ENCODE measurements at places on chromosomes 1 and 21.
A peak's percentile ranks its signal among the peaks of the same experiment; 100 is the strongest.

- DNase-seq = no peak
Observed at GRCh38 chr1:113905435-113905861, 322 bp downstream of the DCLRE1B start.

DNA sequence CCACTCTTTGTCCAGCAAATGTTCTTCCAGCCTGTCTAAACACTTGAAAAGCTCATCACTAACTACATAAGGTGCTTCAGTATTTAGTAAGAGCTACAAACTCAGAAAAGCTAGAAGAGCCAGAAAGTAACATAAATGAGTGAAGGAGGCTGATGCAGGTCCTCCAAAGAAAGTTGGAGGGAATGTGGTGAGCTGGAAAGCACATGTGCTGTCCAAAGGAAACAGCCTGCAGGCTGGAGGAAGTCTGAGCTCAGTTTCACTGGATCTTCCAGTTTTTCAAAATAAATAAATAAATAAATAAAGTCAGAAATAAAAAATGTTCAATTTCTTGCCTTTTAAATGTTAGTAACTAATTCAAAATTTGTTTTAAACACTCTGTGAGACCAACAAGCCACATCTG lies 25.5 kb downstream of the ZC3H11B start:
- DNase-seq = no peak

DNA sequence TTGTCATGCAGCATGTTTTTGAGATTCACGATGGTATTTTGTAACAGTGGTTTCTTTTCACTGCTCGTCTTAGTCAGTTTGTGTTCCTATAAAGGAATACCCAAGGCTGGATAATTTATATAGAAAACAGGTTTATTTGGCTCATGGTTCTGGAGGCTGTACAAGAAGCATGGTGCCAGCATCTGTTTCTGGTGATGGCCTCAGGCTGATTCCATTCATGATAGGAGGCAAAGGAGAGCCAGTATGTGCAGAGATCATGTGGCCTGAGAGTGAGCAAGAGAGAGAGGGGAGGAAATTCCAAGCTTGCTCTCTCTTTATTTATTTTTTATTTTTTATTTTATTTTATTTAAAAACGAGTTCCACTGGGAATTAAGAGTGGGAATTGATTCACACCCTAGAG lies 2.0 kb upstream of the C21orf91 start:
- no peak for DNase-seq

GRCh38 chr21:33259428-33259827 lies 6.7 kb upstream of the IL10RB start:
- DNase-seq = no peak

DNA sequence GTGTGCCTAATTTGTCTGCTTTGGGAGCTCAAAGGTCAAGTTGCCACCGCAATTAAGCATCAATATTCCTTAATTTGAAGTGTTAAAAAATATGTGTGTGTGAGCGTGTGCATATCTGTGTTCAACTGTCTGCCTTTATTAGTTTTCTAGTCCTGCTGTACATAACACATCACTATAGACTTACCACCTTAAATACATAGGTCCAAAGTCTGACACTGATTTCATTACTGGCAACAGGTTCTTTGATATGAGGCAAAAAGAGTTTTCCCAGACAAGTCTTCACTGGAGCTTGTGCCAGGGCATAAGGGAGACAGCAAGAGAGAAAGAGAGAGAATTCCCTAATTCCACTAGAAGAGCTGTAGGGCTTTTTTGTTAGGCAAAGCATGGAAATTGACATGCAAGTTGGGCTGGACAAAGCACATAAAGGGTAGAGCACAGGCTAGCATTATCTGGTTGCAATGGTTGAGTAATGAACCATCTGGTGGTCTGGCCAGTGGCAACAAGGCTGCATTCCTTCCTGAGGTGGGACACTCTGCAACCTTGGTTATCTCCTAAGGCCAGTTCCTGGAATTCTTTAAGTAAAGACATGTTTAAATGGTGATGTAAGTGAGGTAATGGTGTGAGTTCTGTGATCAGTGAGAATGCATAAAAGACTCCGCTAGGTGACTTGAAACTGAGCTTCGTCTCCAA lies 457.2 kb upstream of the ADAMTS5 start:
- no peak for DNase-seq

GRCh38 chr1:162639718-162640117 lies 7.5 kb downstream of the DDR2 start:
- DNase-seq = no peak

- peak; percentile 85 for DNase-seq
Observed at GRCh38 chr1:43975249-43975961, 645 bp downstream of the ATP6V0B start.

DNA sequence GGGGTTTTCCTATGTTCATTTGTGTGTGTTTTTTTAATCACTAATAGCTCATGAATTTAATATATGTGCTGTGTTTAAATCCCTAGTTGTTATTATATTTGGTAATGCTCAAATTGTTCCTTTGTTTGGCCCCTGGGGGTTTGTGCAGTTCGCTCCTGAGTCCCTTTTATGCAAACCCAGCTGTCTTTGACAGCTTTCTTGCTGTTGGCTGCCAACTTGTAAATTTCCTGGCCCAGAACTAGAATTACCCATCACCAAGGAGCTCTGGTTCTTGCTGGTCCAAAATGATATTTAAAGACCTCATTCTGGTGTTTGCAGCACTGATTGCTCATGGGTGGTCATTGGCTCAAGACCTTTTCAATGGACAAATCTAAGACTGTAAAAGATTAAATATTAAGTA lies 39.6 kb upstream of the PGBD5 start:
- no peak for DNase-seq

DNA sequence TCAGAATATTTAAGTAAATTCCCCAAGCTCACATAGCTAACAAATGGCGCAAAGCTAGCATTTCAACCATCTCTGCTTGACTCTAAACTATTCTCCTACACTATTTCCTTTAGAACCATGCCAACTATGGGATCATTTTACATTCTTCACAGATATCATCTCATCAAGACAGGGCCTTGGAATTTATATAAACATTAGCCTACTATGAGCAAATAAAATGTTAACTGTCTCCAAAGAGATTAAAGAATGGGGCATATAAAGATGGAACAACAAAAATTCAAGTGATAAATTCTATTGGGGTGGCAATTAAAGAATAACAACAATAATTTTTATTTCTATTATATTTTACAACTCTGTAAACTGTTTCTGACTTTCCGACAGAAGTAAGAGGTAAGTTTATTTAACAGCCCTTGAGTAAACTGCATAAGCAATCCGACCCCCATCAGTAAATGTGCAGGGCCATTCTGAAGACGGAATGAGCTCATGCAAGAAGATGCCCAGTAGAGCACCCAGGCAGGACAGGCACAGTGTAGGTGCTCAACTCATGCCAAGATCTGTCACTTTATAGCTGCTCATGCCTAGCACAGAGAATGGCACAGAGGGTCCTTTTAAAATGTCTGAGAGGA lies 261.9 kb downstream of the VAV3 start:
- DNase-seq = no peak

GRCh38 chr1:19981507-19982312 lies 2.3 kb upstream of the PLA2G2A start:
- DNase-seq = no peak

DNA sequence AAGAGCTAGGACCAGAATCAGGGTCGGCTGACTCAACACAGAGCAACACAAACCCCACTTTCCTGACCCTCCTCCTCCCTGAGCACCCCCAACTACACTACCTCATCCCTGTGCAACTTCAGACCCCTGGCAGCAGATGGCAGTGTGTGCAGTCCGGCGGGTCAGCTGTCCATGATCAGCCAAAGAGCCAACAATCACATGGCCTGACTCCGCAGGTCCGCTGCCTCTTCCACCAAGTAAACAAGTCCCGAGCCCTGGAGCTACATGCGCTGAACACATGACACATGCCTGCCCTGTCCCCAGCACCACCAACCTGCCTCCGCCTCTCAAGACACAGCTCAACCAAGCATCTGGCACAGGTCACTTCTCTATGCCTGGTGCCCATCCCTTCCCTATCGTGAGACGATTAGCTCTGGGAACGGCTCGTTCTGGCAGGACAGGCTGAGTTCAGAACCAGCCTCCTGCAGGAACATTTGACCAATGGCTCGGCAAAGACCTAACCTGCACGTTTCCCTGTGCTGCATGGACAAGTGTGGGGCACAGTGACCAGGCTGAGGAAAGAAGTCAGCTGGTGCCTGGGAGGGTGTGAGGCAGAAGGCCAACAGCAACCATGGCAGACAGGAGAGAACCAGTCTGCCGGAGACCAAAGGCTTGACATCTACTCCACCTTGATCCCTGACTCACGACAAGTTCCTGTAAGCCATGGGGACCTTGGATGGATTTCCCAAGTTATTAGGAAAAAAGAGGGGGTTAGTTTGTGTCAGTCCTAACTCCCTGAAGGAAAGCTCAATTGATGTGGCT lies 60.3 kb downstream of the CD46 start:
- no peak for DNase-seq

DNA sequence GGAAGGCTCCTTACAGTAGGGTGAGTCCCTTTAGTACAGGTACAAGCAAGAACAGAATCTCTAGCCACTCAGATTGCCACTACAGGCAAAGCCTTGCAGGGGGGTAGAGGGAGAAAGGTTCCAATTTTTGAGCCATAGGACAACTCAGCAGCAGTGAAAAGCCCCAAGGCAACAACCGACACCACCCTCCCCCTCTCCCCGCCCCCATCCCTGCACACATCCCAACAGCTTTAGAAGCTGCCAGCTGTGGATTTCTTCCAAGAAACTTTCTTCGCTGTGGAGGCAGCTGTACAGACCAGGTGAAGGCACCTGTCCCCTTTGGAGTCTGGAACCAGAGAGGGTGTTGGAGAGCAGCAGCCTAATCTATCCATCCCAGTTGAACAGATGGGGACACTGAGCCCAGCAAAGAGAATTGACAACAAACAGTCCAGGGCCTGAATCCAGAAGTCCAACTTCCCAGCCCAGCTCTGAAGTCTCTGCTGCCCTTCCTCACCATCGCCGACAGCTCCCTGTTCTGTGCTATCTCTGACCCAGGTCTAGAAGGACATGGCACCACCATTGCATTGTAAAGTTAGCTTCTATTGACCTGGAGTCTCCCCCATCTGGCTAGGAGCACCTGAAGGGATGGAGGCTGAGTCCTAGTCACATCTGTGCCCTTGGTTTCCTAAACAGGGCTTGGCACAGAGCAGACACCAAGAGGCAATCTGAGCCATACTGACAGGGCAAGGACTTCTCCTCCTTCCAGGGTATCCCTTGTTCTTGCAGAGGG lies 2.2 kb downstream of the TENT5B start:
- no peak for DNase-seq

DNA sequence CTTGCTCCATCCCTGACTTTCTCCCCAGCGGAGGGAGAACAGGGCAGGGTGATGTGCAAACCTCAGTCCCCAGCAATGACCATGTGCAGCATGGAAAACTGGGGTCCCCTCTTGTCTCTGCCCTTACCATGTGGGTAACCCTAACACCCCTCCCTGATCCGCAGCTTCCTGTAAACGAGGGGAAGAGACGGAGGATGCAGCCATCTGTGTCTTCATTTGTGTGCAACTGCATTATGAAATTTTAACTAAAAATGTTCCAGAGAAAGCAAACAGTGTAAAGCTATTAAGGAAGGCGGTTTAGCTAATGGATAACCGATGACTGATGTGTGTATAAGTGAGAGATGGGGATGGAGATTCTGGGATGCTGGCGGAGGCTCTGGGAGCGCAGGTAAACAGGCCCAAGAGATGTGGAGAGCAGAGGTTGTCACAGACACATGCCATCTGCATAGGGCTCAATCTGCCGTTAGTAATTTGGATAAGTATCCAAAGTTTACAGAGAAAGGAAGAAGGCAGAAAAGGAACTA lies 206.6 kb downstream of the DSCAM start:
- DNase-seq = no peak

- peak; percentile 41 for DNase-seq
Observed at GRCh38 chr21:32320059-32320458, 21.4 kb downstream of the MRAP start.

DNA sequence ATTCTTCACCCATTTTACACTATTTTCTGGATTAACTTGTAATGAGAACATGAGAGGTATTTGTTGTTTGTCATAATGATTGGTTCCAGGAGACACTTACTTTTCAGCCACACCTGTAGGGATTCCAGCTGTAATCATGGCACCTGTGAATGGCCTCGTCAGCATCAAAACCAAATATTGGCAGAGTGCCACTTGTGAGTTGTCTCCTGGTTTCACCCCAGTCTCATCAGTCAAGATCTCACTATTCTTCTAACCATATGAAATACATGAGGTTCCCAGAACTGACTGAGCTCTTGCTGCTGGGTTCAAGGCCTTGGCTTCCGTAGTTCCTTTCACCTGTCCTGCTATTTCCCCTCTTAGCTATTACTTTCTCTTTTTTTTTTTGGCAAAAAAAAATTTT lies 246.6 kb upstream of the ADGRL2 start:
- DNase-seq = no peak

- DNase-seq = no peak
Observed at GRCh38 chr1:183346276-183346732, 71.9 kb downstream of the NMNAT2 start.

DNA sequence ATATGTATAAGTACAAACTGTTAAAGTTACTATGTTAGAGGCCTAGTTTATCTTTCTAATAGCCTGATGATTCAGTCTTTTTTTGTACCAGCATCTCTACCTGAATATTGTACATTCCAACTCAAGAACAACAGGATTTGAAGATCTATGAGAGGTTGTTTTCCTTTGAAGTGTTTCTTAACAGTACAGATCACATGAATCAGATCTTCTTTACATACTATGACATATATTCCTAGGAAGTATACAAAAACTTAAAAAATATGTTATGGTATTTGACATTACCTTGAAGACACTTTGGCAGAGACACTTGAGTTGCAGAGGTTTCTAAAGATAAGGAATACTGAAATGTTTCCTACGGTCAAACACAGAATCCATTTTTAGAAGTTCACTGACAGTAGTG lies 1280.9 kb downstream of the KCNT2 start:
- no peak for DNase-seq

GRCh38 chr1:222586842-222587241 lies 2.9 kb downstream of the TAF1A start:
- no peak for DNase-seq

DNA sequence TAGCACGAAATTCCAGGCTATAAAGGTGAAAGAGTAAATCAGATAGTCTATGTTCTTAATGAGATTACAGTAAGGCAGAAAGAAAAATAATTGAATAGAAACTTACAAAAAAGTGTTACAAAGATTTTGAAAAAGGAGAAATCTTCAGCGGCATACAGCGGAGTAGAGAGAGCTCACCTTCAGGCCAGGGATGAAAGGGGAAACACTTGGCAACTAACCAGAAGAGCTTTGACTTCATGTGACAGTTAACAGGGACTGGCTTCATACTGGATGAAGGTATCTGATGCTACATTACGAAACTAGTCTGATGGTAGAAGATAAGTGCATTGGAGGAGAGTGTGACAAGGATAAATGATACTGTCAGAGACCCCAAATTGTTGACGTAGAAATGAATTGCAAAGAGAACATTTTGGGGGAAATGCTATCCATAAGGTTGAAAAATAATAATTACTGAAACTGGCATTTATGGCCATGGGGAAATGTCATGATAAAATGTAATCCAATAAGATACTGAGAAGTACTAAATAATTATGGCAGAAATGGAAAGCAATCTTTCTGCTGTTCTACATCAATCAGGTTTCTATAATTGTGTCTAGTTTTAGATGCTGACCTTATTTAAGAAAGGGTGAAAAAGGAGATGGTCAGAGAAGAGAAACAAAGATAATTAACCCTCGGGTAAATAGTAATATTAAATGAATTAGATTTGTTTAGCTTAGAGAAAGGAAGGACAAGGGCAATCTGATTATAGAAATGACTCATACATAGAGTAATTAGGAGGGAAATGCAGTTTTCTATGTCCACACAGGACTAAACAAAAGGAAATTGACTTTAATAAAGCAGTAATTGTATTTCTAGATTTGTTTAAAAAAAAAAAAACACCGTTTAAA lies 808.7 kb downstream of the NCAM2 start:
- no peak for DNase-seq
